ENCODE measurements at places on chromosomes 6 and 20.

- no peak for DNase-seq
Measured at GRCh38 chr6:110017946-110018345, 39.8 kb downstream of the GPR6 start.

- no peak for DNase-seq
Measured at GRCh38 chr6:17633465-17634188, 33.5 kb downstream of the FAM8A1 start.

- DNase-seq = no peak
Measured at GRCh38 chr20:54251096-54251495, 43.2 kb downstream of the PFDN4 start.

- DNase-seq = no peak
Measured at GRCh38 chr6:8086755-8087306, 15.5 kb downstream of the EEF1E1 start.

- DNase-seq = no peak
Measured at GRCh38 chr6:3415082-3415453, 41.8 kb downstream of the SLC22A23 start.

DNA sequence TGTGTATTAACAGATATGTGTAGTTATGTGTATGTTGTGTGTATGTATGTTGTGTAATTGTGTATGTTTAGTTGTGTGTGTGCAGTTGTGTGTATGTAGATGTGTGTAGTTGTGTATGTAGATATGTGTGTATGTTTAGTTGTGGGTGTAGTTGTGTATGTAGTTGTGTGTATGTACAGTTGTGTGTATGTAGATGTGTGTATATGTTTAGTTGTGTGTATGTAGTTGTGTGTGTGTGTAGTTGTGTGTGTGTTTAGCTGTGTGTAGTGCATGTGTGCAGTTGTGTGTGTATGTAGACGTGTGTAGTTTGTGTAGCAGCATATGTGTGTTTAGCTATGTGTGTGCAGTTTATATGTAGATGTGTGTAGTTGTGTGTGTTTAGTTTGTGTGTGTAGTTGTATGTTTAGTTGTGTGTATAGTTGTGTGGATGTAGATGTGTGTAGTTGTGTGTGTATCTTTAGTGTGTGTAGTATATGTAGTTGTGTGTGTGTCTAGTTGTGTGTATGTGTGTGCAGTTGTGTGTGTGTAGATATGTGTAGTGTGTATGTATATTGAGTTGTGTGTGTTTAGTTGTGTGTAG is 16.3 kb downstream of the SIRT5 start:
- no peak for DNase-seq

GRCh38 chr20:41169162-41169690 is 31.9 kb downstream of the PLCG1 start:
- DNase-seq = no peak

DNA sequence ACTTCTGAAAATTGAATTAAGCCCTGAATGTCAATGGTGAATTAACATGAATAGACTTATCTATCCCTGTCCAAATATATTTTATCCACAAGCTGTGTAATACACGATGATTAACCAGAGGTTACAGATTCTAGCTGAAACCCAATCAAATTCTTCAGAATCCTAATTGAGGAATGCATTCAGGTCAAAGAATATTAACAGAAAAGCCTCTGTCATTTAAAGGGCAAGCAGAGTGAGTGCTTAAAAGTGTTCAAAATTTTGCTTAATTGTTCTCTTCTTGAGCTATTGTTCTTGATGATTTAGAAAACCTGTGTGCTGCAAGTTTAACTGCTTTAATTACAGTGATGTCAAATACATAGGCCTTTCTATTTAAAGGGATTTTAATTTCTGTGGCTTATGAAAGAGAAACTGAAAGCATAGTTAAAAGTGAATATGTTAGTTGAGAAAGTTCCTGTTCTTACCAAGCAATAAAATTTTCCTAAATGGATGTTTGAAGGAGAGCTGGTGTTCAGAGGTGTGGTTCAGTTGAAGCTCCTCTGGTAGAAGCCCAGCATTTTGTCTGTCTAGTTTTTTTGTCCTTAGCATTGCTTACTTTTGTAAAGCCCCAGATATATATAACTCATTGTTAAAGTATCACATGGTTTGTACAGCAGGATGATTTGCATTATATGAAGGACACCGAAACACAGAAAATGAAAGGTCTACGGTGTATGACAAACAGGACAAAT is 466.3 kb upstream of the PLCB4 start:
- DNase-seq = peak; percentile 16

DNA sequence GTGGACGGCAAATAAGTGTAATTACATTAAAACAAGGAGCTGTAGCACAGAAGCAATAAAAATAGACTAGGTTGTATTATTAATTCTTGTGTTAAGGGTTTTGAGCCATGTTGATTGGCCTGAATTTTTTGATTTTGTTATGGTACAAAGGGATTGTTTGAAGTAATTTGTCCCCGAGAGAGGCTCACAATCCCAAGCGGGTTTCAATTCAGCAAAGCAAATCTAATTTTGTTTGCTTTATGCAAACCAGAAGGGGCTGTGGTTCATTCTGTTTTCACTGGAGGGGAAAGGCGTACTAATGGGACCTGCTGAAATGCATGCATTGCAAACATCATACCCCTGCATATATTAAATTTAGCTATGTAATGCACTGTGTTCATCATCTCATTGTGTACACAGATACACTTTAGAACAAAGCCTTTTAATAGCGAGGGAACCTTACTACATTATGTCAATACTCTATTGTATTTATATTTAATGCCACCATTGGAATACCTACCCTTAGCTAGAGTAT is 379.5 kb upstream of the POU3F2 start:
- no peak for DNase-seq

- DNase-seq = peak; percentile 76
Measured at GRCh38 chr20:10674684-10675449, 1.1 kb upstream of the JAG1 start.

GRCh38 chr6:25472306-25472705 is 179.7 kb upstream of the SCGN start:
- DNase-seq = peak; percentile 33

DNA sequence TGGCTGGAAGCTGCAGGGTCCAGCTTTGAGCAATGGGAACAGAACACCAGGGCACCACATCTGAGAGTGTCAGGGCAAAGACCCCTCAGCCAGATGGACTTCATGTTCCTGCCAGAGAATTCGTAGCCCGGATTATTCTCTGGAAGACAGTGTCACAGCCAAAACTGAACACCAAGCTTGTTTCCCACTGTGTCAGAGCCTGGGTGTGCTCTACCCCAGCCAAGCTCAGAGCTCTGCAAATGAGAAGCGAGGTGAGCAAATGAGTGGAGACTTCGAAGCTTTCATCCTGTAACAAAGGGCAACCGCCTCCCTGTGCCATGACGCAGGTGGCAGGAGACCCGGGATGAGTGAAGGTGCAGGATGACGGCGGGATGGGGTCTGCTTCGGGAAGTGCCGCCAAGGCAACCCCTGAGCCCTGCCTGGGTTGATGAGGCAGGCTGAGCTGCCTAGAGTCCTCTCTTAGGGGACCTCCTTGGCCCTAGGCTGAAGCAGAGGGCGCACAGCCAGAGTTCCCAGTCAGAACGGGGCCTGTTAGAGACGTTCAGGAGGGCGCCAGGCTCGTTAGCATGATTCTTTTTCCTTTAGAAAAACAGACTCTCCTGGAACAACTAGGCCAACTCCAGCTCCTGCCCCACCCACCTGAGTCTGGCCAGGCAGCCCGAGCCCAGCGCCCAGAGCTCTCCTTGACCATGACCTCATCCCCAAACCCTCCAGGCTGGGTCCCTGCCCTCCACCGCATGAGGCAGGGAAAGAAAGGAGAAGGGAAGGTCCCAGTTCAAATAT is 187.7 kb downstream of the SOD2 start:
- no peak for DNase-seq

GRCh38 chr6:148998704-148999103 is 251.9 kb downstream of the UST start:
- no peak for DNase-seq

DNA sequence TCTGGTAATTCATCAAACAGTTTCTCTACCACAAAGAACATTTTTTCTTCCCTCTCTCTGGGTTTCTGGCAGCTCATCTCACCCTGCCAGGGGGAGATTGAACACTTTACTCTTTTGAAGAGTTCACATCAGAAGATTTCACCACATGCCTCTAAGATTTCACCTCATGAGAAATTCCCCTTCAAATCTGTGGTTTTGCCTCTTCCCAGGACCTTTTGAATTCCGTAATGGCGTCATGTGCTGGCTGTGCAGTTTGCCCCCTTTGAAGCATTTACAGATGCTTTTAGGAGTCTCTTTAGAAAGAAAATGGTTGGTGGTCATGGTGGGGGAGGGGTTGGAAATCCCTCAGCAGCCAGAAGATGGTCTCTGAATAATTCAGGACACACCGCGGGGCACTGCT is 486.1 kb downstream of the QKI start:
- DNase-seq = no peak

DNA sequence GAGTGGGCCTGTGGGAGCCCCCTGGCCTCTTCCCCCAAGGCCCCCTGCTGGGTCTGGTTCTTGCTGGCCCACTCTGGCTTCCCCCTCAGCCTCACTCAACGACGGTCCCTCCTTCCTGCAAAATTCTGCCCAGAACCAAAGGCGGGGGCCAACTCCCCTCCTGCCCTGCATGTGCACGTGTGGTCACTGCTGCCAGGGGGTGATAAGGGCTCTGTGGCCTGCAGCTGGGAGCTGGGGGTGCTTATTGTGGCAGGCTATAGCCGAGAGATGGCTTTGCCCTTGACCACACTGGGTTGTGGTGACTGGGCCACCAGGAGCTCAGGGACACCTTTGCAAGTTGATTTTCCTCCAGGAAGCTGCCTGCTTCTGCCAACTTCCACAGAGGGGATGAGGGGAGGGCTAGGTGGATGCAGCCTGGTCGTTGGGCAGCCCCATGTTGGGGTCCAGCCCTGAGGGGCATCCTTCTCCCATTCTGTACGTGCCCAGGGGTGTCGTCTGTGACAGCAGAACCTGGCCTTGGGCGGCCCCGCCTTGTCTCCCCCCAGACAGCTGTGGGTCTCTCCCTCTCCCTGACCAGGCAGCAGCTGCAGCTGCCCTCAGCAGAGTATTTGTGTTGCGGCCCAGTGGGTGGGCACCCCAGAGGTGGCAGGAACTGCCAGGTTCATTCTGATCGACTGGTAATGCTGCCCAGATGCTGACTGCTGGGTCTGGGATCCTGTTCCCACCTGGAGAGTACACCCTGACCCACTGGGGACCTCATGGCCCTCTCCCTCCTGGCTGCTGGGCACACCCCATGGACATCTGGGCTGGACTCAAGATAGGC is 5.6 kb downstream of the TCEA2 start:
- no peak for DNase-seq

GRCh38 chr6:4647414-4648365 is 128.5 kb upstream of the CDYL start:
- peak; percentile 13 for DNase-seq

- no peak for DNase-seq
Measured at GRCh38 chr6:15489261-15489962, 173.4 kb downstream of the DTNBP1 start.

- no peak for DNase-seq
Measured at GRCh38 chr6:149859368-149859767, 4.8 kb downstream of the LRP11 start.

DNA sequence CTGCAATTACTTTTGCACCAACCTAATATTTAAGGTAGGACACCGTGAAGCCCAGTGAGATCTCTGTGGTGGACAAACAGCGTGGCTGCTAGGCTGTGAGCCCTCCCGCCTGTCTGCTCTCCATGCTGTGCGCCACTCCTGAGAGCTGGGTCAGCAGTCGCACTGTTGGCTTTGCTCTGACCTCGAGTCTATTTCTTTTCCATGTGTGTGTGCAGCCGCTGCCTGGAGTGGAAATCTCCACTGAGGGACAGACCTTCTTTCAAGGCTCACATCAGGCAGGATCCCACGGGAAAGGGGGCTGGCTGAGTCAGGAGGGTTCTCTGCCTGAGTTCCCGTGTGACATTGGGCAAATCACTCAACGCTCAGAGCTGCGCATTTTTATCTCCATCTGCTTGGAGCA is 27.1 kb downstream of the RIPOR3 start:
- no peak for DNase-seq

- no peak for DNase-seq
Measured at GRCh38 chr6:42453654-42454427, 2.1 kb upstream of the TRERF1 start.

- DNase-seq = no peak
Measured at GRCh38 chr6:129647044-129647443, 62.9 kb downstream of the ARHGAP18 start.

DNA sequence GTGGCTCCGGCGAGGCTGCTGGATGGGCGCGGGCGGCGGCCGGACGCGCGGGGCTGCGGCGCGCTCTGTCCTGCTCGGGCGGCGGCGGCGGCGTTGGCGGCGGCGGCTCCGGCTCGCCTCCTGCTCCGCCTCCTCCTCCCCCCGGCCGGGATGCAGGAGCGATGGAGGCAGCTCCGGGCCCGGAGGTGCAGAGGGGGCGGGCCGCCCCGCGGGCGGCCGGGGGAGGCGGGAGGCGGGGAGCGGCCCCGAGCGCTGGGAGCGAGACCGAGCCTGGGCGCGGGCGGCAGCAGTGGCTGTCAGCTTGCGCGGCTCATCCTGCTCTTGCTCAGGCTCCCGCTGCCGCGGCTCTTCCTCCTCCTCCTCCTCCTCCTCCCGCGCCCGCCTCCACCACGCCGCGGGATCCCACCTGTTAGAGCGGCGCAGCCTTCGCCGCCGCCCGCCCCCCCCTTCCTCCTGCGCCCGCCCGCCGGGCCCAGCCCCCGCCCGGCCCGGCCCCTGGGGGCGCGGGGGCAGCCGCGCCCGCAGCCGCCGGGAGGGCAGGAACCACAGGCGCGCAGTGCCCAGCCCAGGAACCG is at the start of gene NOL4L:
Gene NOL4L (minus strand): TSS at position 323 of the 575 bp plus-strand sequence. CDS start 443 bp downstream, outside the sequence.
- no peak for DNase-seq

- no peak for DNase-seq
Measured at GRCh38 chr6:41100871-41101287, 28.1 kb downstream of the NFYA start.

DNA sequence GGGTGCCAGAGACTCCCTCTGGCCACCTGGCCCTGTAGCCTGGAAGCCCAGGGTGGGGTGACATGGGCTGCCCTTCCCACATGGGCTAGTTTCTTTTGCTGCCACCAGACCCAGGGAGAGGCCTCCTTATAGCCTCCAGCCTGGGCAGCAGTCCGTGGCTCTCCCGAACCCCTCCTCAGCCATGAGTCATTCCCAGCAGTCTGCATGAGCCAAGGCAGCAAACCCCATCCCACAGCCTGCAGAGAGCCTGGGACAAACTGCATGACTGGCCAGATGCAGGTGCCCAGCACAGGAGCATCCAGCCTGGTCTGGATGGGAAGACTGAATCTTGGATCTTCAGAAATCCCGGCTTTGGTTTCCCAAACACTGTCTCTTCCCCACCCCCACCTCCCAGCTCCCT is 75.7 kb downstream of the MRPL14 start:
- DNase-seq = no peak

DNA sequence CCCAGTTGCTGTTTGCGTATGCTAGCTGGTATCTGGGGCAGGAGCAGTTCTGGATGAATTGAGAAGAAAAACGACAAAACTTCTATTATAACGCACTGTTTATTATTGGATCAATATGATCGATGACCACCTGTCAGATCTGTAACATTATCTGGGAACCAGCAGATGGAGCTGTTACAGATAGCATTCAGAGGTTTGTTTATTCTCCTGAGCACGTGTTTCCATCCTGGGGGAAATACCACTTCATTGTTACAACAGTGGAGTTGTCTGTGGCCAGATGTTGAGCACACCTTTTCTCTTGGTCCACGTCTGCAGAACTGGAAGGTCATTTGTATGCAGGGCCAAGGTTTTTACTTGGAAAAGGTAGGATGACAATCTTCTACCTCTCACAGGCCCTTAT is 16.0 kb upstream of the NKX2-2 start:
- peak; percentile 18 for DNase-seq

All from NAMALWA (cell line).